ENCODE measurements at places on chromosomes 1 and 21.

GRCh38 chr1:169872906-169873305, 20.8 kb downstream of the SCYL3 start:
- DNase-seq, result no peak

GRCh38 chr1:234965111-234965510, 163.5 kb downstream of the TOMM20 start:
- DNase-seq, result no peak

GRCh38 chr1:8677782-8678181, 139.7 kb downstream of the RERE start:
- no peak for DNase-seq

DNA sequence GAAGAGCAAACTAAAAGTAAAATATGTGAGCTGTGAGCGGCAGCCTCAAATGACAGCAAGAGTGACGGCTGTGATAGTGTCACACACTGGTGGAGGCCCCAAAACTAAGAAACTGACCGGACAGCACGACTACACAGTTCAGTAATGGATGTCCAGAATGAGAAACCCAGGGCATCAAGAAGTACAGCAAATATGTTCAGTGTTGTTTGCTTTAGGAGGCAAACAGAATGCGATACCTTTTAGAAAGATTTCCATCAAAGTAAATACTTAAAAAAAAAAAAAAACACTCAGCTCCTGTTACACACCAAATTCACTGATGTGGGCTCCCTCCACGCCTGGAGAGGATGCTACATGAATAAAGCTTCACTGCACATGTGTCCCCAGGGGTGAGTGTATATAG, 1.1 kb upstream of the PKP1 start:
- DNase-seq, result no peak

DNA sequence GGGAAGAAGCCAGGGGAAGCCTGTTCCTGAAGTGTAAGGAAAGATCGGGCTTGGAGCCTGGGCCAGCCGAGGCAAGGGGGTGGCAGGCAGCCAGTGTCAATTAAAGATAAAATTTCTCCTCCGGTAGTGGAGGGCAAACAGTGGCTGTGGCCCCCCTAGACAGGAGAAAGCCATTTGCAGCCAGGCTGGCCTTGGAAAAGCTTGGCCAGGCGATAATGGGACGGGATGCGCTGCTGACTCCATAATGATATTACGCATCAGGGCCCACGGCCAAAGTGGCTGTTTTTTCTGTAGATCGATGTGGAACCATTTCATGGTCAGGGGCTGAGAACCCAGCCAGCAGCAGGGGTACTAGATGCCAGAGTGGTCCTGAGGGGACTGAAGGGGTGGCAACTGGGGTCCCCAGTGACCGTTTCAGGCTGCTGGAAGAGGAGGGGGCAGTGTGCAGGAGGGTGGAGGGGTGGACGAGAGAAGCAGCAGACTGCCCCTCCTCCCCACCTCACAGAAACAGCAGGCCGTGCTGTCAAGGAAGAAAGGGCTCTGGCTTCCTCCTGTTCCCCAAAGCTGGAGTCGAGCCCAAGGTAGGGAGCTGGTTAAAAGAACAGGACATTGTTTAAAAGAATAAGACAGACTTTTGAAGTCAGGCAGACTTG, 25.2 kb downstream of the KCNC4 start:
- DNase-seq, result no peak

DNA sequence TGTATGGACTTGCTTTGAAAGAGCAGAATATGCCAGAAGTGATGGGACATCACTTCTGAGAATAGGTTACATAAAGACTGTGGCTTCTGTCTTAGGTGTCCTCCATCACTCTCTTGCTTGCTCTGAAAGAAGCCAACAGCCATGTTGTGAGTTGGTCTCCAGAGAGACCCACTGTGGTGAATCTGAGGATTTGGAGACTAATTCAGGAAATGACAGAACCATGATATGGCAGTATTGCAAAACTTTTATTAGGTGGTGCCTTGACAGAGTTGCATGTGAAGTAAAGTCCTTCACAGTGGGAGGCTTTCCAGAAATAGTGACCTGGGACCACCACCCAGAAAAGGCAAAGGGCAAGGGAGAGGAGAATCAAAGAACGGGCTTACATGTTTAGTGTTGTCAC, 628.6 kb downstream of the KCNT2 start:
- no peak for DNase-seq

All from germinal center (tissue), 1 donor.